ENCODE measurements at places on chromosomes 7 and 10. TPM values are rescaled to one million over a fixed set of nuclear protein-coding genes. Genes with fewer than 3 reads are reported as not detected.

- DNase-seq, result no peak
These were observed 25.9 kb downstream of the ABRAXAS2 start for GRCh38 chr10:124827474-124827873.

DNA sequence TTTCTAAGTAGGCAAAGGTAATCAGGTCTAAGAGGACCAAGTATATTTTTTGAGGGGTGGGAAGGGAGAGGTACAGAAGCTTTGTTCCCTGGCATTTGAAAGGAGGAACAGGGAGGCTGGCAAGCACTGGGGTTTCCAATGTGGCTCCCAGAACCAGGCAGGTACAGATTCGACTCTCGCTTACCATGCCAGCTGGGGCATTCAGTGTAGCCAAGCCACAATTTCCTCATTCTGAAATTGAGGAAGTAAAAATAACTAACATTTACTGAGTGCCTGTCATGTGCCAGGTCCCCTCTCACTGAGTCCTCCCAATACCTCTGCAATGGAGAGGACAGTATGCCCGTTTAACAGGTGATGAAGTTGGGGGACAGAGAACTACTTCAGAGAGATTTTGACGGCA lies 45.9 kb upstream of the BET1 start:
- no peak for DNase-seq

- no peak for DNase-seq
These were observed 107.0 kb downstream of the LARP4B start for GRCh38 chr10:824497-824896.

- no peak for DNase-seq
These were observed 66.2 kb downstream of the VPS41 start for GRCh38 chr7:38842746-38843145.

- no peak for DNase-seq
These were observed 71.8 kb downstream of the SEMA3A start for GRCh38 chr7:84122582-84123360.

DNA sequence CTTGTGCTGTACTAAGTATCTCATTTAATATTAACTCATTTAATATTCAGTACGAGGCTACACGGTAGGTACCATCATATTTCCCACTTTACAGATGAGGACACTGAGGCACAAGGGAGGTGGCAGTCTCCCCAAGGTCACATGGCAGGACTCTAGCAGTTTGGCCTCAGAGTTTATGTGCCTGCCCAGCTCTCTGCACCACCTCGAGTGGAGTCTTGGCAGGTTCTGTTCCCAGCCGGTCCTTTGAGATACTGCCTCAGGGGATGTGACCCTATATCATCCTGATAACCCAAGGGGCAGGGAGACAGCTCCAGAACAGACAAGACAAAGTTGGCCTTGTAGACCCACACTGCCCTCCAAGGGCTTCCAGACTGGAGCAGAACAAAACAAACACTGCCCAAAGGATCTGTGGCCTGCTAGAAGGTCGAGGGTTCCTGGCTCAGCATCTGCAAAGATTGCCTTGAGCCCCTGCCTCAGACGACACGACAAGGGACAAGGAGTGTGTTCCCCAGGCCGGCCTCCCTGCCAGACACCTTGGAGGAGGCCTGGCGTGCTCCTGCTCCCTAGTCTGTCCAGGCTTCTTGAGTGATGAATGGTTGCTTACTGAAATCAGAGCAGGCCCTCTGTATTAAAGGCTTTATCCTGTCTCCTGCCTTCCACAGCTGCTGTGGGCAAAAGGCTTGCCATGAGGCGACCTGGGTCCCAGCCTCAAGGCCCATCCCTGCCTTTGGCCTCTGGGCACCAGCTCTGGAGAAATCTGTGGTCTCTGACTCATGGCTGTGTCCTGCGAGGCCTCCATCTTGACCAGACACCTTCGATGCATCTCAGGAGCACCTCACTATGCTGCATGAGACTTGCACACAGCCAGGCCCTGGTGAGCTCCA lies 3.9 kb upstream of the PWWP2B start:
- DNase-seq, result no peak

DNA sequence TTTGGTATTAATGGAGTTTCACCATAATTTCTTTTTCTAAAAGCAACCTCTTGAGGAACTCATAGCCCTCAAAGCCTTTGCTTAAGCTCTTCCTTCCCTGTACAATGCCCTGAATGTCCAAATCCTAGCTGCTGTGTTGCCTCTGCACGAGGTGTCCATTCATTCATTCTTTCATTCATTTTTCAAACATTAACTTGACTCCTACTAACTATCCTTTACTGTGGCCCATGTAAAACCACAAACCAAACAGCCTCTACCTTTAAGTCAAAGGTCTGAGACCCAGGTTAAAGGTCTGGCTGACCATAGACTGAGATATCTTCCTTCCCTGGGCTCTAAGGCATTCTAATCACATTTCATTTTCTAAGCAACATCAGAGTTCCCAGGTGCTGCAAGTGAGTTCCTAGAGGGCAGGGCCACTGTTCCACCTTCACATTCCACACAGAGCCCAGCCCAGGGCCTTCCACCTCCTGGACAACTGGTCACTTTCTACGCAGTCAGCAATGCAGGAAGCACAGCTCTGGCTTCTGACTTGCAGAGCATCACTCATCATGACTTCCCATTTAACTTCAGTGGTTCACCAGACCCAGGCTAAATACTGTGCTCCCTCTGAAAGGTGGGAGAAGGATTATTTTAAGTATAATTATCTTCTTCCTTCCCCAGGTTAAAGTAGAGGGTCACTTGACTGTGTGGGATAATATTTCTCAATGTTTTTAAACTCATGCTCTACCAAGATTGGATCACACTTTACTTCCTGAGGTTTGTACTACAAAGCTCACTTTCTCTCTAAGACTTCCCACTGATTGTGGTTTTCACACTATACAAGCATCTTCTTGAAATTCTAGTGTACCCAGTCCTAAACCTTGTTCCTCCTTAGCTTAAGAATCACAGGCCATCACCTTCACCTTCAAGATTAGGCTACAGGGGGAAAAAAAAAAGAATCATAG lies 19.1 kb downstream of the ATXN7L1 start:
- DNase-seq, result no peak

GRCh38 chr10:131908151-131908550 lies 7.3 kb downstream of the PPP2R2D start:
- DNase-seq, result no peak

GRCh38 chr7:36453769-36454168 lies 64.1 kb downstream of the ANLN start:
- DNase-seq, result no peak

DNA sequence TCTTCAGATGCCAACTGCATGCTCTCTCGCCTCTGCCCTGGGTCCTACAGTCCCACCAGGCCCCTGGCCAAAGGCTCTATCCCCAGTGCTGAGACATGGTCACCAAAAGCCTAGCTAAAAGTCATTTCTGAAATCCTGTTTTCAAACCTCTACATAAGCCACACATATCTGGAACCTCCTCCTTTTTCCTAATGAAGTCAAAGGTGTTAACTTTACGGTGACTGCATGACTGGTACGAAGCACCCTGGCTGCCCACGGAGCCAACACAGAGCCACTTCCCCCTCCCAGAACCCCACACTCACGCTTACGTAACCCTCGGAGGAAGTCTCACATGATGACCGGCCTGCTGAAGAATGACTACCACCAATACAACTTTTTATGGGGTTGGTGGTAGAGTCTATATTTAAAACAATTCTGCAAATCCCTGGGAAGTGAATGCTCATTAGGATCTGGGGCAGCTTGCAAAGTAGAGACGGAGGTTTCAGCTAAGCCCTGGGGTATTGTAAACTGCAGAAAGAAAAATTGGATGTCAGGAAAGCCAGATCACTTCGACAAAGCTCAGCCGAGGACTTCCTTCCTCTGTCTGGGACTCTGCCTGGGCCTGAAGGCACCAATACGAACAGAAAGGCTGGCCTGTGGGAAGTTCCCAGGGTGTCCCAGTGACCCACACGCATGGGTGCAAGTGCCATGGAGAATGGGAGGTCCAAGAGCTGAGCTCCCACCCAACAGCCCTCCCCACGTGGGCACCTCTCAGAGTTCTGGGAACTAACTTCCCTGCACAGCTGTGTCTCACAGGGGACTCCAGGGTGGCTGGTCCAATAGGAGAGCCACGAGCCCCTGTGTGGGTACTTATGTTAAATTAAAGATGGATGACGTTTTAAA lies 50.7 kb downstream of the PDGFA start:
- DNase-seq, result peak; percentile 8

- no peak for DNase-seq
These were observed 39.8 kb downstream of the SLC35B4 start for GRCh38 chr7:134276951-134277350.

GRCh38 chr10:86753638-86754434 lies 2.6 kb upstream of the BMPR1A start:
- no peak for DNase-seq

DNA sequence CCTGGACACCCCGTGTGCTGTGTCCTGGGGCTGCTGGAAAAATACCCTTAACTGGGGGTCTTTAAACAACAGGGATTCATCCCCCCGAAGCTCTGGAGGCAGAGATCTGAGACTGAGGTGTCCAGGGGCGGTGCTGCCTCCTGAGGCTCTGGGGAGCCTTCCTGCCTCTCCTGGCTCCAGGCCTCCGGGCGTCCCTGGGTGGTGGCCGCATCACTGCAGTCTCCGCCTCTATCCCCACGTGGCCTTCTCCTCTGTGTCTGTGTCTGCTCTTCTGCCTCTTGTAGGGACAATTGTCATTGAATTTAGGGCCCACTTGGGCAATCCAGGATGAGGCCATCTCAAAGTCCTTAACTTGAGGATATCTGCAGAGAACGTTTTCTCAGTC lies 216.6 kb downstream of the WDR37 start:
- no peak for DNase-seq

DNA sequence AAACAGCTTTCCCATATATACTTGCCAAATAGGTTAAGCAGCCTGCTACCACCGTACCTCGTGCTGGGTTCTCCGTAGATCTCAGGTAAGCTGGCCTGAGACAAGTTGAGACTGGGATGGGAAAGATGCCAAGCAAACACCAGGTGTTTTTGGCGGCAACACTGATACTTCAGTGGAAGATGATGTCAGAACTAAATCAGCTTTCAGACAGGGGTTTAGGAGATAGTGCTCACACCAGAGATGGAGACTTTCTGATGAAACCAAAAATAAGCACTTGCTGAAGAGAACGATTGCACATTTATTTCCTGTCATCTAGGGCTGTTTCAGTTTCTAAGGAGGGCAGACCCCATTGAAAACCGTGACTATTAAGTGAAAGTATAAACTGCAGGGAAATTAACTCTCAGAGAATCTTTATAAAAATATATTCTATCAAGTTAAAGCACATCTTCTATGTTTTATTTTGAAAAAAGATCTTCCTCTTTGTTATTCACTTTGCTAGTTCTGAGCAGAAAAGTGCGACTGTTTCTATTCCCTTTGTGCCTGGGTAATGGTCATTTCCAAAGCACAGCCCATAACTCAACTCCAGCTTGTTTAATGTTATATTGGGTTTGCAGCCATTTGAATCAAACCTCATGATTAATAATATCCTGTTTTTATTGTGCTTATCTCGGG lies 149.9 kb downstream of the CPED1 start:
- DNase-seq, result peak; percentile 61

DNA sequence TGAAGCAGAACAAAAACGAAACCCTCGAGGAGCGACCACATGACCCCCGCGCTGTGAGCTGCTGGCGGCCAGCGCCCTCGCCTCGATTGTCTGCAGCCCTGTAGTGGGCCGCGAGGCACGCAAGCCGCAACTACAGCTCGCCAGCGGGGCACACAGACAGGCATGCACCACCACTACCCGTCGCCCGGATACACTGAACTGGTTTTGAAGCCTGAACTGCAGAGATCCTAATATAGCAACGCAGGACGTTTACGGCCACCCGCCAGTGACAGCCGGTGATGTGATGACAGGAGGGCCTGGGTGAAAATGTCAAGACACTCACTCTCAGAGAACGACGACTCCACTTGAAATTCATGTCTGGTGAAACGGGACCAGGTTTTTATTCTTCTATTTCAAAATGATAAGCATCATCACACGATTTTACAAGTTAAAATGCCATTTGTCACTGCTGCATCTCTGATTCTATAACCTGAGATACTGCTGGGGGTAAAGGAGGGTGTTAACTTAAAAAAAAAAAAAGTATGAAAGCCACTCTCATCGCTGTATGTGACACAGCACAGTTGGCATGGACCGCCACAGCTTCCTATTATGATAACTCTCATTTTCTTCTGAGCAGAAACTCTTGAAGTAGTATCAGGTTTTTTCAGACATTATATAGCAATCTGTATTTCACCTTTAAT lies 120.3 kb upstream of the DIP2C start:
- DNase-seq, result no peak

- no peak for DNase-seq
These were observed 64.1 kb upstream of the LRRN3 start for GRCh38 chr7:111026806-111027205.

- DNase-seq, result no peak
These were observed 58.2 kb upstream of the CHST15 start for GRCh38 chr10:124151466-124152095.

GRCh38 chr10:131868436-131868835 lies 32.4 kb upstream of the PPP2R2D start:
- DNase-seq, result no peak

- DNase-seq, result no peak
These were observed 9.2 kb upstream of the LRRN3 start for GRCh38 chr7:111081546-111082267.

DNA sequence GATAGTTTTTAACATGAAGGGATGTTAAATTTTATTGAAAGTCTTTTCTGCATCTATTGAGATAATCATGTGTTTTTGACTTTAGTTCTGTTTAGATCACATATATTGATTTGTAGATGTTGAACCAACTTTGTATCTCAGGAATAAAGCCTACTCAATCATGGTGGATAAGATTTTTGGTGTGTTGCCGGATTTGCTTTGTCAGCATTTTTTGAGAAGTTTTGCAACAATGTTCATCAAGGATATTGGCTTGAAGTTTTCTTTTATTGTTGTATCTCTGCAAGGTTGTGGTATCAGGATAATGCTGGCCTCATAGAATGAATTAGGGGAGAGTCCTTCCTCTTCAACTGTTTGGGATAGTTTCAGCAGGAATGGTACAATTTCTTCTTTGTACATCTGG lies 9.3 kb upstream of the PPP1R3A start:
- no peak for DNase-seq

PSTK gene
- 1.6 TPM for total RNA-seq

C7orf57 gene
- not detected for total RNA-seq

OR13A1 gene
- not detected for total RNA-seq

CCL26 gene
- total RNA-seq, result not detected

RBM48 gene
- total RNA-seq, result 9.3 TPM

FBXL13 gene
- 5.6 TPM for total RNA-seq

CAMK2B gene
- total RNA-seq, result 0.52 TPM

SPDYE1 gene
- total RNA-seq, result not detected

MDFIC gene
- 12.5 TPM for total RNA-seq

ACBD7 gene
- total RNA-seq, result not detected

ZNF467 gene
- total RNA-seq, result 9.9 TPM

PPA1 gene
- 101 TPM for total RNA-seq

Measured in body of pancreas (tissue), 4 donors.